SK-N-SH (cell line): ENCODE measurements at places on chromosomes 2 and 18. TPM values are rescaled to one million over a fixed set of nuclear protein-coding genes. Genes with fewer than 3 reads are reported as not detected.

PRKAG3 gene
- polyA plus RNA-seq, result not detected in 2 replicates

FNDC4 gene
- polyA plus RNA-seq, result 26.5 and 27.0 TPM in 2 replicates

DNA sequence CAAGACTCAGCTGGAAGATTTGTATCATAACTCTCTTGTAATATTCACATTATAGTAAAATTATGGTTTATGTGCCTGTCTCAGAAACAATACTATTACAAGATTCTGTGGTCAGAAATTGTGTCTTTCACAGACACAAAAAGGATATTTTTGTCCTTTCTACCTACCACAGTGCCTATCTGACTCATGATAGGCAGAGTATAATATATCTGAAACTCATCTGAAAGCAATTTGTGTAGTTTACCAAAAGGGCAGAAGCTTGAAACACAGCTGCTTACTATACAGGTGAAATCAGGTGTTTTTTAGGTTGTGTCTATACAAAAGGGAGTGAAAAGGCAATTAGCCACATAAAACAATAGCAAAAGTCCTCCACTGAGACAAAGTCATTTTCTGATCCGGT, 10.9 kb downstream of the TMEM200C start:
- no peak for DNase-seq

GALM gene
- polyA plus RNA-seq, result 17.1 and 17.9 TPM in 2 replicates

GRCh38 chr18:67513280-67513679, 3.2 kb downstream of the DSEL start:
- no peak for DNase-seq

DNA sequence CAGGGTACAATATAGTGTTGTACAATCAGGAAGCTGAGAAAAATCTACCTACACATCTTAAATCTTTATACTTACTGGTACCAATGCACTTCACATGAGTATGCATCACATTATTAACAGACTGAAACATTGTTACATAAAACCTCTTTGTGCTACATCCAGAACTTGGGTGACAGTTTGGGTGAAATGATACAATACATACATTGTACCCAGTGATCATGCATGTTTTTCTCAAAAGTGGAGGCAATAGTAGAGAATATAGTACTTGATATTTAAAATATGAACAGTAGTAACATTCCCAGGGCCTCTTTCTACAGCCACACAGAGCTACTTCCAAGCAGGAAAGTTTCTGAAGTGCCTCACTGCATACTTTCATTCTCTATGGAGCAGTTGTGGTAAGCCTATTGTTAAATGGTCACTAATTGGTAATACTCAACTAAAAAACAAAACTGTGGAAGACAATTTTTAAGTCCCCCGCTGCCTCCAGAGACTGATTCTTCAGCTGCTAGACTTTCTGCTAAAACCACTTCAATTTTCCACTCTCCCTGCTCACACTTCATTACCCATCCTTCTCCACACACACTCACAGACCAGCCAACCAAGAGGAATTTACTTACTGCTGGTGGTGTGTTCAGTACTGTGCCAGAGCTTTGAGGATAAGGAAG, 22.9 kb upstream of the GRB14 start:
- no peak for DNase-seq
